ENCODE measurements at places on chromosomes 1 and 21. TPM values are rescaled to one million over a fixed set of nuclear protein-coding genes. Genes with fewer than 3 reads are reported as not detected.

Gene BPNT1
- 22.9 TPM for polyA plus RNA-seq

DNA sequence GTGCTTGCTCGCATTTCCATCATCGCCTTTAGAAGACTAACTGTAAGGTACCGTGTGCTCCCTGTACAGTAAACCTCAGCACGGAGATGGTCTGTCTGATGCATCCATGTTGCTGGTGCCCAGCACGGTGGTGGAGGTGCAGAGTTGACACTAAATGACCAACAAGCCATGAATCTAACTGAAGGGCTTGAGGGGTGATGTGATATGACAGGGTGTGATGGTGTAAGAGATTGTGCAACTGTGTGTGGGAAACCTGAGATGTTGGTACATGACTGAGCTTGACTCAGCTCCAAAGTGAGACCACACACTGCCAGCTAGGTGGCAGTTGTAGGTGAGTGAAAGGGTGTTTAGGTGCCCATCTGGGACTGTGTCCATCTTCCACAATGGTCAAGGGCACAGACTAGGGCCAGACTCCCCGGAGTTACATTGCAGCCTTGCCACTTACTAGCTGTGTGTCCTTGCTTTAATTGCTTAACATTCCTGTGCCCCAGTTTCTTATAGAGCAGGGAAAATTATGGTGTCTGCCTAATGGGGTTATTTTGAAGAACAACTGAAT, 21.4 kb downstream of the SLC2A1 start:
- DNase-seq, result no peak

GRCh38 chr1:27372808-27373690, 1.6 kb downstream of the FCN3 start:
- DNase-seq, result no peak

- no peak for DNase-seq
Observed at GRCh38 chr1:206766251-206766856, 4.2 kb upstream of the IL19 start.

DNA sequence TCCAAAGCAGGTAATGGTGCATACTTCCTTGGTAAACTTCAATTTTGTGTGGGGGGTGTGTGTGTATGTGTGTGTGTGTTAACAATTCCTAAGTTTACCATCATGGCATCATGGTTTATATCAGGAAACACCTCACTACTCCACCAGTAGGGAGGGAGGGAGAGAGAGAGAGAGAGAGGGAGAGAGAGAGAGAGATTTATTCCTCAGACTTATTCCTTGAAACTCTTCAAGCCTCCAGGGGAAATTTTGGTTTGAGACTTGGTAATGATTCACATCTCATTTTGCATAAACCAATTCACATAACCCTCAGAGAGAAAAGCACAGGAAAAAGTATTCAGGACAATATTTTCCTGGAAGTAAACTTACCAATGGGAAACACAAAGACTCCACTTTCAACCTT, 115.0 kb downstream of the TTLL7 start:
- DNase-seq, result no peak

Gene DHRS3
- 58.4 TPM for polyA plus RNA-seq

DNA sequence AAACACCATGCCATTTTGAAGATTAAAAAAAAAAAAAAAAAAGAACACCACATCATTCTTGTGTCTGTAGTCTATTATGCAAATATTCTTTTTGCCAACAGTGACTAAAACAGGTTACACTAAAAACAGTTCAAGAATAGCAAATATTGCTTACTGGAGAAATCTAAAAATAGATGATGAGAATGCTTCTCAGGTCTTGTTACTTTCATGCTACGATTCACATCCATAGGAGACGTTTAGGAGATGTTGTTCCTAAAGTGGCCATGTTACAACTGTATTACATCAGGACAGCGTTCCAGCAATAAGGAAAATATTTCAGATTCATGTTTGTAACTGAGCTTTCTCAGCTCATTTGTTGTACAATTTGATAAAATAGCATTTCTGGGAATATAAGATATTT, 32.3 kb downstream of the RAB3GAP2 start:
- DNase-seq, result no peak

DNA sequence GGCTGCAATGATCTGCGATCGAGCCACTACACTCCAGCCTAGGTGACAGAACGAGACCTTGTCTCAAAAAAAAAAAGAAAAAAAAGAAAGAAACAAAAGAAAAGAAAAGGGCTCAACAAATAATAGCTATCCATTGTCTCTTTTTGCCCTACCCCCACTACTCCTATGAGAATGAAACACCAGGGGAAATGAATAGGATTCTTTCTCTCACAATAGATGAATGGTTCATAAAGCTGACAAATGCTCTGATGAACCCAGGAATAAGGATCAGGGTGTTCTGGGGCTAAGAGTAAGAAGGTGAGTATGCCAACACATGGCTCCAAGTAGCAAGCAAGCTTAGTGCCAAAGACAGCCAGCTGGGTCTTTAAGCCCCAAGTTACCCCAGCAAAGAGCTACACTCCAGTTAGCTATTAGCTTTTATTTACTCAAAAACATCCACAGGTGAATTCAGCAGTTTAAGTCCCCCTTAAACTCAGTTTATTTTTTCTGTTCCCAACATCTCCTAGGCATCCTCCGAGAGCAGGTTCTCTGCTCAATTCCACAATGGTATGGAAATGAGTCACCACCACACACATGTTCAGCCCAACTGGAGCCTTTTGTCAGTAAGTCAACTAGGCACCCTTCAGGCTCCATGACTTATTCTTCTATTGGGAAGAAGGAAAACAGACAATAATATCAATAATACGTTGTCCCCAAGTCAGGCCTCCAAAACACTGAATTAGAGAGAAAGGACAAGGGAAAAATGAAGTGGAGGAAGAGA, 4.2 kb downstream of the ADORA3 start:
- no peak for DNase-seq

All from endothelial cell of umbilical vein (primary cell).